ENCODE measurements at places on chromosomes 7 and 10. TPM values are rescaled to one million over a fixed set of nuclear protein-coding genes. Genes with fewer than 3 reads are reported as not detected.

DNA sequence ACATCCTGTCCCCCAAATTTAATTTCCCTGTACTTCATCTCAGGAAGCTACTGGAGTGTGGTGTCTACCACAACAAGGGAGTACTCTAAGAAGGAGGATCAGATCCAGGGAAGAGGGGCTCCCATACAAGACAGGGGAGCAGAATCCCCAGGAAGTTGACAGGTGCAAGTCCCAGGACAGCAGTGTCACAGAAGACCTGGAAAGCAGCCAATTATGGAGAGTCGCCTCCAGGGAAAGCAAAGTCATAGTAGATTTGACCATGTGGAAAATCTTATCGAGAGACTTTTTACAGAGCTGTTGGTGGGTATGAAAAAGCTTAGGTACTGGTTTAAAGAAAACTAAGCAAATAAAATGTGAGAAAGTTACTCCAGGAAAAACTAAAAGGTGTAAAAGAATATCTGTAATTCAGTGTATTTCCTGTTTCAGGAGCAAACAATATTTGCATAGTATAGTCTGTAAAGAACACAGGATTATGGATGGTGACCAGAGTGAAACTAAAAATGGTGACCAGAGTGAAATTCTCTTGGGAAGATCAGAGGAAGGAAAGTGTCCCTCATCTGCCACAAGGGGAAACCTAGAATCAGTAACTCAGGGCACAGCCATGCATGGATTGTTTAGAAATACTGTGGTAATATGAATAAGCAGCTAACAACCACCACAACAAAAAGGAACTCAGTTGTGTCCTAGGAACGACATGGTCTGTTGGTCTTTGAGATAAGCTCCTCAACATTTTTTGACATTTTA, 44.5 kb downstream of the LANCL2 start:
- DNase-seq = peak; percentile 26

Gene SHH
- total RNA-seq = not detected

Gene TSC22D4
- total RNA-seq = 26.4 TPM

- peak; percentile 50 for DNase-seq
Observed at GRCh38 chr7:130135208-130136205, 65.2 kb downstream of the KLHDC10 start.

DNA sequence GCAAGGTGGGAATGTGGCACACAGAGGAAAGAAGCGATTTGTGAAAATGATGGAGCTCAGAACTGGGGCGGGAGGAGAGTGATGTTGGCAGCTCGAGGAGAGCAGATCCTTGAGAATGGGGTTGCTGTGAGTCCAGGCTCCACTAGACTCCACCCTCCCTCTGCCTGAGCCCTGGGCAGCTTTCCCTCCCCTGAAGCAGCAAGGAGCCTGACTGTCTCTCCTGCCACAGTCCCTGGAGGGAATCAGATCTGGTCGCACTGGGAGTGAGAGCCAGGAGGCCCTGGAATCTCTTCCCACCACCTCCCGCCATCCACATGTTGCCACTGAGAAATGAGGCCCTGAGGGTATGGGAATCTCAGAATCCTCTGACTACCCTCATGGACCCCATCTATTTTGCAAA, 362.7 kb downstream of the PLXNA4 start:
- no peak for DNase-seq

GRCh38 chr10:130434446-130435385, 298.5 kb downstream of the GLRX3 start:
- no peak for DNase-seq

GRCh38 chr10:102626026-102626685, 18.1 kb upstream of the TRIM8 start:
- DNase-seq = no peak

- peak; percentile 90 for DNase-seq
Observed at GRCh38 chr10:22340329-22341189, 4.7 kb upstream of the SPAG6 start.

GRCh38 chr10:485776-486175, 203.7 kb downstream of the DIP2C start:
- no peak for DNase-seq

DNA sequence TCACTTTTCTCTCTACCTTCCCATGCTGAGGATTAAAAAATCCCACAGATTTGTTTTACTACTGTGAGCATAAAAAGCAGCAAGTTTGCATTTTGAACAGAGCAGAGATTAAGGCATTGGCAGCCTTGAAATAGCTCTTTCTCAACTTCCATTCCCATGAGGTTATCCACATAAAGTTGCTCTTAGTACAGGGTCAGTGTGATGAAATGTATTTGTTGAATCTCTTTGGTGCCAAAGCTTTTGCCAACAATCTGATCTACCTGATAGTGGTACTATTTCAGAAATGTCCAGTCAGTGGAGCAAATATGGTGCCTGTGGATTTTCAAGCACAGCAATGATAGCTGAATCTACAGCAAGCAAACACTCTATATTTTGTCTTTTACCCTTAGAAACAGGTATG, 254.8 kb downstream of the INHBA start:
- DNase-seq = peak; percentile 78

DNA sequence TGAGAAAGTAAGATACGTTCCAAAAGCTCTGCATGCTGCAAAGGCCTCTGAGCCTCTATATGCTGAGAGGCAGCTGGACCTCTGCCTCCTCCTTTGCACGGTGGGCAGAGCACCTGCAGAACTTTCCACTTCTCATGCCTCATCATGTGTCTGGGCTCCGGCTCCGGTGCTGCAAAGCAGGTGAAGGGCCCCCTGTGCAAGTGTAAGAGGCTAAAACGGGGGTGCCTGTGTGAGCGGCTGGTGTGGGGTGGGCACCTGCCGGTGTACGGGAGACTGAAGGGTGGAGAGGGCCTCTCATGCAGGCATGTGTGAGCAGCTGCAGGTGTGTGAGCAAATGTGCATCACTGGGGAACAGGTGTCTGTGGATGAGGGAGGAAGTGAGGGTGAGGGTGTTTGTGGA, 121.0 kb downstream of the KCNMA1 start:
- DNase-seq = no peak

DNA sequence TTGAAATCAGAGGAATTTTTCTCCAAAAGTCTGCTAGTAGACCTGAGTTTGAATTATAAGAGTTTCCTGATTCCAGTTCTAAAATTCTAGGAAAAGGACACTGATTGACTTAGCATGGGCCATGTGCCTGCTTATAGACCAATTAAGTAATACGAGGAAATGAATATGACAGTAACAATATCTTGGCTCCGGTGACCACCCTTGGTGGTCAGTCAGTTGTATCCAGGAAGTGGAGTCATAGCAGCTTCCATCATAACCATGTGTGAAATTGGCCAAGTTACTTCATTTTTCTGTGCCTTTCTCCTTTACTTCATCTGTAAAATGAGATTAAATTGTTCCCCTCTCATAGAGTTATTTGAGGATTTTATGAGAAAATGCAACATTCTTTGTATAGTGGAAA, 66.9 kb downstream of the MTPAP start:
- no peak for DNase-seq

DNA sequence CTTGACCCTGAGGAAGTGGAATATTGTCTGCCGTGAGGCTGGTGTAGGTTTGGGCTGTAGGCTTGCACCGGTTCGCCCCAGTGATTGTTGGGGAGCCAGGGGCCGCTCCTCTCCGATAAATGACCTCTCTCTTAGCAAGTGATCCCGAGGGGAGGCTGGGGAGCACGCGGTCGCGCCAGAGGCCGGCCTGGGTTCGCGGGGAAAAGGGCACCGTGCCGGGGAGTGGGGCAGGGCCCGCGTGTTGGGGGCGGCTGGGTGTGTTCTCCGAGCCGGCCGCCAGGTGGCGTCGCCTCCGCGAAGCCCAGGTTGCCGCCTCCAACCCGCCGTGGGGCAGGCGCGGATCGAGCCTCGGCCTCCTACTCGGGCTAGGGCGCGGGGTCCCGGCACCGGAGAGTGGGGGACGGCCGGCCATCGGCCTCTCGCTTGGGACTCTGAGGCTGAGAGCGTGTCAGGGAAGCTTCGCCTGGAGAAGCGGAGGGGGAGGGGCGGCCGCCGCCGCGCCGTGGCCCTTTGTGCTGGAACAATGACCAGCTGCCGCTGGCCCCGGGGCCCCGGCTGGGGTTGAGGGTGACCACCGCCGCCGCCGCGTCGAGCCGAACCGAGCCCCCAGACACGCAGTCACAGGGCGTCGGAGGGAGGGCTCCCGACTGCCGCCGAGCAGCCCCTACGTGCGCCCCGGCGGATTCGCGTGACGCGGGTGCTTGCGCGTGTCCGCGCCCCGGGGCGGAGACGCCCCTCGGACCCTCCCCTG, 442 bp upstream of the LZTS2 start:
- peak; percentile 80 for DNase-seq

Gene ITPRIP
- 10.3 TPM for total RNA-seq

DNA sequence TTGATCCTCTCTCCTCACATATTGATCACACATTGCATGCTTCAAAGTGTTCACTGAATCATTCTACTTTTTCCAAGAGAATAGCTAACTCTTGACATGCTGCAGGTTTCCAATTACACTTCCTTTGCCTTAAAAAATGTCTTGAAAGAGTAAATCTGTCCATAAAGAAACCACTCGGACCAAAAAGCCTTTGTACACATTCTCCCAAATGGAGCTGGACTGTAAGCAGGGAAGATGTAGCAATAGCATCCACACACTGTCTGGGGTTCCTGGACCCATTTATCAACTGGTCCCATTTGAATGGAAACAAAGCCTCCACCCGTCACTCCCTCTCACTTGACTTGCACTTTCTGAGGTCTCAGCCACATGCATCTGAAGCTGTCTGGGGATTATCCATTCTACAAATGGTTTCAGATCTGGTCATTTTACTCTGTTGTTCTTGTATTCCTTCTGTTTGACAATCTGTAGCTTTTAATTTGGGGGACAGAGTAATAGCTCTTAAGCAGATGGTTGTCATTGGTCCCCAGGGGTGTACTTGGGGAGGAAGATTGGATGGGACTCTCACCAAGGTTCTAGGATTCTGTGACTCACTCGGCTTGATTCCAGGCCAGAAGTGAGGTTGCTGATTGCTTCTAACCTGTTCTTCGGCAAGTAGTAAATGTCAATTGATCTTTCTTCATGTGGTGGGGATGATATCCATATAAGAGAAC, 203.5 kb downstream of the HIBADH start:
- peak; percentile 76 for DNase-seq

DNA sequence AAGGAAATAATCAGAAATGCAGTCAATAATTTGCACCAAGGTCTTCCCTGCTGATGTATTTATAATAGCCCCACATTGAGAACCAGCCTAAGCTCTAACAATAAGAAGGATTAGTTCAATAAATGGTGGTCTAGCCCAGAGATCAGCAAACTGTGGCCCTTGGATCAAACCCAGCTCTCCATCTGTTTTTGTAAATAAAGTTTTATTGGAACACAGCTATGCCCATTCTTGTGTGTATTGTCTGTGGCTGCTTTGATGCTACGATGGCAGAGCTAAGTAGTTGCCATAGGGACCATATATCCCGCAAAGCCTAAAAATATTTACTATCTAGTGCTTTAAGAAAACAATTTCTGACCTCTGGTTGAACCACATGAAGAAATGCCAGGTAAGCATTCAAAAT, 154.9 kb downstream of the EMX2 start:
- no peak for DNase-seq

GRCh38 chr10:81981724-81982123, 106.7 kb downstream of the NRG3 start:
- DNase-seq = no peak

Data from fibroblast of villous mesenchyme (primary cell).